Activated CD4-positive, alpha-beta T cell treated with anti-CD3 and anti-CD28 coated beads, Interleukin-2, amount 10 ng/mL, durations not matched to agents 7 days and 5 days (primary cell): ENCODE measurements at places on chromosomes 3 and 15.

DNA sequence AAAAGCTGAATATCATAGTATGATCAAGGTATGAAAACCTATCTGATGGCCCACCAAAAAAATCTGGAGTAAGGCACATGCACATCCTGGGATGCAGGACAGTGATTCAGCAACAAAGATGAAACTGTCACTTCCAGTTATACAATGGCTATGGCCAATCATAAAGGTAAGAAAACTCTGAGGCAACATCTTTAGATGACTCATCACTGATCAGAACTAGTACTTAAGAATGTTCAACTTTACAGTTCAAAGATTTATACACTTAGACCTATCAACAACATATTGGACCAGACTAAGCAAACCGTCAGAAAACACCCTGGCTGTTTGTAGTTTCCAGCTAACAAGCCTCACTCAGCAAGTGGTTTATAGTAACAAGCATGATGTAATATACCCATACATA lies 21.3 kb upstream of the PLCH1 start:
- no peak for DNase-seq

DNA sequence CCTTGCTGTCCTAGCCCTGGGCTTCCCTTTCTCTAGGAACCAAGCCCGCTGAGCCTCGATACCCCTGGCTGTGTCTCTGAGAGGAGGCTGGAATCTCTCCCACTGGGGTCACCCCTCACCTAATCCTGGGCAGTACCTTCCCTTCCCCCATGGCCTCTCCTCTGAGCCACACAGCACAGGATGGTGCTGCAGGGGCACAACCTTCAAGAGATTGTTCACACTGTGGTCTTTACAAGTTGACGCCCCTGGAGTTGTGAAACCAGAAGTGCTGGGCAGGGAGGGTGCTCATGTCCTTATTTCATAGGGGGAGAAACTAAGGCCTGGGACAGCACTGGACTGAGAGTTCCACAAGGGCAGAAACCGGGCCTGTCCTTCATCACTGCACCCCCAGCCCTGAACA lies 70.9 kb upstream of the TMEM115 start:
- no peak for DNase-seq

DNA sequence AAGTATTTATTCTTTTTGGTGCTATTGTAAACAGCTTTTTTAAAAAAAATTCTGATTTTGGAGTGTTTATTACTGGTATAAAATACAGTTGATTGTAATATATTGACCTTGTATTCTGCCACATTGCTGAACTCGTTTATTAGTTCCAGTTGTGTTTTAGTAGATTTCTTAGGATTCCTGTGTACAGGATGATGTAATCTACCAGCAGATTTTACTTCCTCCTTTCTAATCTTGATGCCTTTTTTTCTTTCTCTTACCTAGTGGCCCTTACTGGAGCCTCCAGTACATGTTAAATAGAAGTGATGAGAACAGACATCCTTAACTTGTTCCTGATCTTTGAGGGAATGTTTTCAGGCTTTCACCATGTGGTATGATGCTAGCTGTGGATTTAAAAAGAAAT lies 70.4 kb upstream of the KY start:
- DNase-seq, result no peak

GRCh38 chr3:58144478-58145325 lies 66.1 kb downstream of the DNASE1L3 start:
- DNase-seq, result no peak

DNA sequence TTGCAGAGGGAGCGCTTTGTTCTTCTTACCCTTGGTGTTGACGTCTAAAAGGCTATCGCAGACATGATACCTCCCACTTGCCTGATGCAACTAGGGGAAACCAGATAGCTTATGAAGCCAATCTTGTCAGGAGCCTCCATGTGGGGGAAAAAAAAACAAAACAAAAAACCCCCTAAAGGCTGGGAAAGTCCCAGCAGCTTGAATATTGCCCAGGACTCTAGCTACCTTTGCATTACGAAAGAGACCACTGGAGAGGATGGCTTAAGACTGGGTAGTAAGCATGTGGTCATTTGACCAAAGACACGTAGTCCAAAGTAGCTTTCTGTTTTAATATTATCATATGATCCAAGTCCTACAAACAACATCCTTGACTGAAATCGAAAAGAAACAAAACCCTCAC lies 120.7 kb upstream of the WNT5A start:
- no peak for DNase-seq

DNA sequence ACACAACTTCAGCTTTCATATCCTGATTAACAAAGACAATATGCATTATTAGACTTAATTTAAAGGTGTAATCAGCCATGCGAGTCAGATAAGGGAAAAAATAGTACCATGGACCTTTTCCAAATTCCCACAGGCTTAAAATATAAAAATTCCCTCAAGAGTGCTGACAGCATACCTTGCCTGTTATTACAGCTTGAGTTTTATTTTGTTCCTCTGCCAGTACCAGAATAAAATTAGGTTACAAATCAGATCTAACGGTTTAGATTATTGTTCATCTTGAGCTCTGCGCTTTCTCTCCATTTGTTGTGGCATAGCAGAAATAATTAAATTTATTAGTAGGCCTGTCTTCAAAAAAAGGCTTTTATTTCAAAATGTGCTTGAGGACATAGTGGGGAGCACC lies 250.3 kb downstream of the PTPRG start:
- DNase-seq, result no peak

DNA sequence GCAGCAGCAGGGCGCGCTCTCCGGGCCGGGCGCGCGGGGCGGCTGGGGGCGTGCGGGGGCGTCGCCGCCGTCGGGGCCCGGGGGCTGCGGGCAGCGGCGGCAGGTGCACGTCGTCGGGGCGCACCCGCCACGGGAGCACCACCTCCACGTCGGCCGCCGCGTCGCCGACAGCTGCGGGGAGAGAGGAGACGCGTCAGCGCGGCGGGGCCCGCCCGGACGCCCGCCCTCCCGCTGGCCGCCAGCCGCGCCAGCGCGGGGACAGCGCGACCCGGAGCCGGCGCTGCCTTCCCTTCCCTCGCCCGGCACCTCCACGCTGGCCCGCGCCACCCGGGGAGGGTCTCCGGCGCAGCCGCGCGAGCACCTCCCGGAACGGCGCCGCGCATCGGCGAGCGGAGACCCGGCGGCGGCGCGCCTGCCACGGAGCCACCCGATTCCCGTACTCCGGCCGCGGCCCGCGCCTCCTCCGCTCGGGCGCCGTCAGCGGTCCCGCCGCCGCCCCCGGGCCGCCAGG lies 481 bp downstream of the ADAMTS17 start:
- DNase-seq, result peak; percentile 30

GRCh38 chr3:151404316-151404715 lies 19.8 kb upstream of the P2RY12 start:
- no peak for DNase-seq

- DNase-seq, result no peak
These were observed 78.8 kb upstream of the PRR23C start for GRCh38 chr3:139123377-139124095.

DNA sequence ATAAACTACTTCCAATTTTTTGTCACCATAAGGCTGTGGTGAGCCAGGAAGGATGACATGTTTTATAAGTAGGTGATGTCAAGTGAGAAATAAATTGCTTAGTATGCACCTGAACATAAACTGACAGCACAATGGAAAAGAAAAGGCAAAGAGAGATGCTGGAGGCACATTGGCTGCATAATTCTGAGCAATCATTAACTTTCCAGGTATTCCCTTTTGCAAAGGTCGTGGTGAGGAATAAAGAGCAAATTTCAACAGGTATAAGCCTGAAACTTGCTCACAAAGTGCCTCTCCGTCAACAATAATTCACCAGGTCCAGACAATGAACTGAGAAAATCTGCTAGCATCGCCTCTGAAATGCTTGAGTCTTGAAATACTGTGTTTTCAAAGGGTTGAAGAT lies 48.2 kb downstream of the ITGB5 start:
- no peak for DNase-seq

DNA sequence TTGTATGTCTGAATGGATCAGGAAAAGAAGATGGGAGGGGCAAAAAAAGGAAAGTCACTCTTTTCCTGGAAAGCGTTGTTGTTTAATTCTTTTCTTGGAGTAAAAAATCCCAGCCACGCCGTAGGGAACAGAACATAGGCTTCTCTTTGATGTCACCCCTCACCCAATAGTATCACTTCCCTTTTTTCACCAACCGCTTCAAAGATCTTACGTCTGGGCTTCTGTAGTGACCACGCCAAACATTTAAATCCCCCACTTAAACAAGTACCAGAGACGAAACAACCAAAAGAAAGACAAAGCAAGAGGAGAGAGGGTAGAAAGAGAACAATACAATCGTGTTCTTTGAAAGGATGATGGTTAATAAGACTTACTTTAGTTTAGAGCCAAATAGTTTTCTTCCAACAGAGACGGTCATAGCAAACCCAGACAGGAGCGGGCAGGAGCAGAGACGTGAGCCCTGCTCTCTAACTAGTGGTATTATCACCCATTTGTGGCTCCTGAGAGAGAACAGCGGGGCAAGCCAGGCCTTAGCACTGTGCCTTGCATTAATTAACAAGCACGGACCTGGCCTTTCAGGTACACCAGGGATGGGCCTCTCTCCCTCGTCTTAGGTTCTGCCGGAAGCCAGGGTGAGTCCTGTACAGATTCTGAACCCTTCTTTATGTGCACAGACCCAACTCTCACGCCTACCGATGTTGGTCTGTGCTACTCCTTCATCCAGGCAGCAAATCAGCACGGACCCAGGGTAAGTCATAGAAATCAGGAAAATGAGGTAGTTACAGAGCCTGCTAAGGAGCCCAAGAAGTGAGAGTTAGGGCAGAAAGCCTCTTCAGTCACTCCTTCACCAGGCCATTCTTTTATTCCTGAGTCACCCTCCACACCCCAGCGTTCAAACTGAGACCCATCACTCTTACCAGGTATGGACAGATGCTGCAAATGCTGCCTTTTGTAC lies 28.2 kb upstream of the BCL6 start:
- no peak for DNase-seq

DNA sequence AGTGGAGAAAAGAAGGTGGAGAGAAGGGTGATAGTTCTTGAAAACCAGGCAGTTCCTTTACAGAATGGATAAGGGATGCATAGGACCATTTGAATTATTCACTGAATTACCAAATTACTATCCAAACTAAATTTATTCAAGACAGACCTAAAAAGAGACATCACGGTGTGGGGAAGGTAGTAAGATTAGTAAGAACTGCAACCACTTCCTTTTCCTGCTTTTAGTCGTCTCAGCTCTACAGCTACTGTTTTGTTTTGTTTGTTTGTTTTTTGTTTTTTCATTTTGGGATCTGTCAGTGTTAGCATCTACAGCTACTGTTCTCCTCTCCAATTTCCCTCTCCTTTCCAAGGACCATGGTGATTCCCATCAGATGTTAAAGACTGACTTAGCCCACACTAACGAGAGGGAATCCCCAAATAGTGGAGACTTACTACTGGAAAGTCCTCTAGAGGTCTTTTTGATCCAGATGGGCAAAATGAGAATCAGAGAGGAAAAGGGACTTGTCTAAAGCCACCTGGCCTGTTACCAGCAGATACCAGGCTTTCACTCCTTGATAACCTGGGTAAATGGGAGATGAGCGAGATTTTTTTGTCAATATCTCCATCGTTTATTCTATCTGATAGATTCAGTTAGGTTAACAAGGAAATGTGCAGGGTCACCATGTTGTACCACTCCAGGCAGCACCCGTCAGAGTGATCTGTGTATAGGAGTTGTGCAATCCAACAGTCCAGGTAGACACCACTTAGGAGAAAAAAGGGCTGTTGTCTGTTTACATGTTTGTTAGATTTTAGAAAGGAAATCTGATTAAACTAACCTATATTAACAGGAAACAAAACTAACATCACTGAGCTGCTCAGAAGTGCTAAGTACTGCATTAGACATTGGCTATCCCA lies 6.0 kb downstream of the HCLS1 start:
- DNase-seq, result peak; percentile 15

DNA sequence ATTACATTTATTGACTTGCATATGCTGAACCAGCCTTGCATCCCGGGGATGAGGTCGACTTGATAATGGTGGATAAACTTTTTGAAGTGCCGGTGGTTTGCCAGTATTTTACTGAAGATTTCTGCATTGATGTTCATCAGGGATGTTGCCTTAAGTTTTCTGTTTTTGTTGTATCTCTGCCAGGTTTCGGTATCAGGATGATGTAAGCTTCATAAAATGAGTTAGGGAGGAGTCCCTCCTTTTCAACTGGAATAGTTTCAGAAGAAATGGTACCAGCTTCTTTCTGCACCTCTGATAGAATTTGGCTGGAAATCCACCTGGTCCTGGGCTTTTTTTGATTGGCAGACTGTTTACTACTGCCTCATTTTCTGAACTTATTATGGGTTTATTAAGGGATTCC lies 250.8 kb downstream of the TBC1D5 start:
- no peak for DNase-seq

DNA sequence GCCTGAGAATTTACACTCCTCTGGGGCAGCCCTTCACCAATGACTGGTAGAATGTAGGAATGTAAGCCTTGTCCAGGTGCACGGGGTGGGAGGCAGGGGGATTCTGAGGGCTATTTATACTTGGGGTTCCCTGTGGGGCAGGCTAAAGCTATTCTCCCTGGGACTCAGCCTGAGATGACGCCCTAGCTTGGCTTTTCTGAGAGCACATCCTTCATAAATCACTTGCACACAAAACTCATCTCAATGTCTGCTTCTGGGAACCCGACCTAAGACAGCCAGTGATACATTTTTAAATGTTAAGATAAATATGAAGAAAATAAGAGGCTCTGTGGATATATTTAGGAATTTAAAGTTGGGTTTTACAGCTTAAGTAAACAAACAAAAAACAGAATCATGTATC lies 16.6 kb downstream of the TMEM158 start:
- no peak for DNase-seq

- no peak for DNase-seq
These were observed 44.6 kb downstream of the WDR49 start for GRCh38 chr3:167609156-167609555.

- DNase-seq, result no peak
These were observed 845.5 kb downstream of the ROBO2 start for GRCh38 chr3:77885381-77885780.

GRCh38 chr15:94238539-94239118 lies 7.3 kb downstream of the MCTP2 start:
- no peak for DNase-seq

- no peak for DNase-seq
These were observed 21.8 kb downstream of the PCOLCE2 start for GRCh38 chr3:142866841-142867631.

GRCh38 chr3:188350961-188351360 lies 197.0 kb downstream of the LPP start:
- DNase-seq, result no peak

DNA sequence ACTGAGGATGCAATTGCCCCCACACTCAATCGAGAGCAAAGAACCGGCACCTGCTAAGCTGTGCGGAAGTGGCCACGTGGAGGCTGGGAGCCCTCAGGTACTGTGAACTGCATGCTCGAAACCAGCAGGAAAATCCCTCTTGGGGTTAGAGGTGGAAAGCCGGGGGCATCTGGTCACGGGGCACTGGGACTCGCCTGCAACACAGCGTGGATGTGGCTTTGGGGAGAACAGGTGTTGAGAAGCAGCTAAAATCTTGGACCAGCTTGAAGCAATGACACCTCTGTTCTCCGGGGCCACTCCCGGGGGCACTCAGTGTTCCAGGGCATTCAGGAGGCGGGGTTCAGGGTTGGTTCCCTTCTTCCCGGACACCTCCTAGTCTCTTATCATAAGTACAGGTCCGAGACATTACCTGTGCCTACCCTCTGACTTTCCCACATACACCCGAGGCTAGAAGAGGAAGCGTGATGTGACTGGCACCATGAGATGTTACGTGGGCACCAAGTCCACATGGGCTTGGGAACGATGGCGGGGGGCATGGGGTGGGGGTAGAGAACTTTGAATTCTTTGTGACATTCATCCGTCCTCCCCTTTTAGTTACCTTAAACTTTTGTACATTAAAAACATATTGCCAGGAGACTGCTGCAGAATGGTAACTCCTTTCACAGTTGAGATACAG lies 172.0 kb downstream of the ADAMTS17 start:
- no peak for DNase-seq

- no peak for DNase-seq
These were observed 120.9 kb downstream of the CACNA2D3 start for GRCh38 chr3:54243056-54243931.
